ENCODE measurements at places on chromosomes 4 and X. TPM values are rescaled to one million over a fixed set of nuclear protein-coding genes. Genes with fewer than 3 reads are reported as not detected.

DNA sequence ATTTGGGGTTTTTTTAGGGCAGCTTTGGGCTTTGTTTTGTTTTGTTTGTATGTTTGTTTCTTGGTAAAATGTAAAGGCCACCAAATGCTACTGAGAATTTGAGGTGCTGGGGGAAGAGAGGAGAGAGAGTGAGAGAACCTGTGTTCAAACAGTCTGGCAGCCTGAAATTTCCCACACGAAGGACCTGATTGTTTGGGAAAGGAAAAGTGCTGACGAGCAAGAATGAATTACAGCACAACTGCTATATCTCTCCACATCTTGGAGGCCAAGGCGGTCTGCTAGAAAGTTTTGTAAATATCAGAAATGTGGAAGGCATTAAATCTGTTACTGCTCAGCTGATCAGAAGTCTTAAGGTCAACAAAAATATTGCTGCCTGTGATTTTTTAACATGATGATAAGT lies 170.5 kb downstream of the PALLD start:
- no peaks in the 10 kb centered on the region for H3K4me1 ChIP-seq
- no peak overlapping the region for H3K4me3 ChIP-seq
- H3K27me3 ChIP-seq, result no peaks in the 10 kb centered on the region
- no peak overlapping the region for H3K27ac ChIP-seq
- H3K36me3 ChIP-seq, result no peaks in the 10 kb centered on the region

GRCh38 chrX:83508006-83508405 lies at the start of gene POU3F4:
POU3F4 (plus strand) TSS chrX:83508290; CDS start chrX:83508325, 35 bp downstream.
- H3K27ac ChIP-seq, result no peak within 1 kb of the TSS
- H3K36me3 ChIP-seq, result no peaks in the 10 kb centered on the region

GRCh38 chr4:100302061-100303026 lies 112.1 kb upstream of the DDIT4L start:
- H3K4me3 ChIP-seq, result no peak overlapping the region
- DNase-seq, result no peak
- peaks cover 10% of the 10 kb centered on the region for H3K4me1 ChIP-seq
- H3K36me3 ChIP-seq, result no peaks in the 10 kb centered on the region
- peak overlapping the region; percentile 31 for H3K27ac ChIP-seq

DNA sequence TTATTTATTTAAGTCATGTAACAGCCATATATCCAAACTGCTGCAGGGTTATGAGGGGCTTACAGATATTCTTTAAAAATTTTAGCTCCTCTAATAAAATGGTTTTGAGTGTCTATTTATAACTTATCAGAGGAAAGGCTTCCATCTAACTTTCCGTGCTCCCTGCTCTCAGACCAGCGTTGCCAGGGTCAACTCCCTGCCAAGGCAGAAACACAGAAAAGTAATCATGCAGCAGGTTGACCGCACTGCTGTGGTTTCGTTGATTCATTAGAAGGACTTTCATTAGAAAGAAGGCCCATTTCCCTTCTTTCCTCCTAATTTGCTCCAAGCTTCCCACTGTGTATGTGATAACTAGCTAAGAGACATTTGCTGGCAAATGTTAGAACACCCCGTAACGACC lies 33.9 kb downstream of the BCLAF3 start:
- no peak overlapping the region for H3K27ac ChIP-seq
- H3K27me3 ChIP-seq, result no peaks in the 10 kb centered on the region
- DNase-seq, result no peak
- no peaks in the 10 kb centered on the region for H3K4me1 ChIP-seq
- H3K4me3 ChIP-seq, result no peak overlapping the region

Gene SH2D1A
- total RNA-seq, result 0.48 TPM

- no peaks in the 10 kb centered on the region for H3K36me3 ChIP-seq
- no peak overlapping the region for H3K27ac ChIP-seq
- no peak for DNase-seq
- no peaks in the 10 kb centered on the region for H3K27me3 ChIP-seq
These were observed 200.5 kb downstream of the INPP4B start for GRCh38 chr4:142645475-142646108.

GRCh38 chr4:108141213-108141950 lies 27.4 kb downstream of the LEF1 start:
- H3K27me3 ChIP-seq, result no peaks in the 10 kb centered on the region
- H3K27ac ChIP-seq, result no peak overlapping the region
- no peak overlapping the region for H3K4me3 ChIP-seq
- DNase-seq, result no peak

DNA sequence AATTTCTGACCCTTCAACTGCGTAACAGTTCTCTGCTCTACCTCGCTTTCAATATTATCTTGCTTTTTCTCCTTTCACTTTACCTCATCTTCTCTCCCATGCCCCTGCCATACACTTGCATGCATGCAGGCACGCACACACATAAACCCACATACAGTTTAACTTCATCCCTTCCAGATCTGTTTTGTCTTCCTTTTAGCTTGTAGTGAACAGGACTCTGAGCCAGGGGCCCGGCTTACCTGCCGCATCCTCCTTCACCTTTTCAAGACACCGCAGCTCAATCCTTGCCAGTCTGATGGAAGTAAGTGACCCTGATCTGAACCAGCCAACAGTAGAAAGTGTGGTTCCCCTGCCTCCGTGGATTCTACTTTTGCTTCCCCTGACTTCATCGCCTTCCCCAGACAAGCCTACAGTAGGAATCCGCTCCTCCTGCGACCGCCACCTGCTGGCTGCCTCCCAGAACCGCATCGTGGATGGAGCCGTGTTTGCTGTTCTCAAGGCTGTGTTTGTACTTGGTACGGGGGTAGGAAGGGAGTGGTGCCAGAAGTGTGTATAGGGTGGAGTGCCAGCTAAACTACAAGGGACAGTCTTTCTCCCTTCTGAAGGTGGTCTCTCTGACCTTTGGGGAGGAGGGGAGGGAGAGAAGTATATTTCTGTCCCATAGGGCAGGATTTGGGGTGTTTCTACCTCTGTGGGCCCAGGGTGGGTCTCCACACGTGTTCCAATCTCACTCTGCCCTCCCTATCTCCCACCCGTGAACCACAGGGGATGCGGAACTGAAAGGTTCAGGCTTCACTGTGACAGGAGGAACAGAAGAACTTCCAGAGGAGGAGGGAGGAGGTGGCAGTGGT lies 10.7 kb downstream of the MED12 start:
- no peaks in the 10 kb centered on the region for H3K4me1 ChIP-seq
- no peaks in the 10 kb centered on the region for H3K27me3 ChIP-seq
- H3K4me3 ChIP-seq, result no peak overlapping the region
- H3K36me3 ChIP-seq, result no peaks in the 10 kb centered on the region

Data from ovary (tissue), 10 donors.